Urinary bladder (tissue), 4 donors: ENCODE measurements at places on chromosomes 7 and 10. TPM values are rescaled to one million over a fixed set of nuclear protein-coding genes. Genes with fewer than 3 reads are reported as not detected.
A peak's percentile ranks its signal among the peaks of the same experiment; 100 is the strongest.

TMEM130 gene
- total RNA-seq = 9.5 TPM

DNA sequence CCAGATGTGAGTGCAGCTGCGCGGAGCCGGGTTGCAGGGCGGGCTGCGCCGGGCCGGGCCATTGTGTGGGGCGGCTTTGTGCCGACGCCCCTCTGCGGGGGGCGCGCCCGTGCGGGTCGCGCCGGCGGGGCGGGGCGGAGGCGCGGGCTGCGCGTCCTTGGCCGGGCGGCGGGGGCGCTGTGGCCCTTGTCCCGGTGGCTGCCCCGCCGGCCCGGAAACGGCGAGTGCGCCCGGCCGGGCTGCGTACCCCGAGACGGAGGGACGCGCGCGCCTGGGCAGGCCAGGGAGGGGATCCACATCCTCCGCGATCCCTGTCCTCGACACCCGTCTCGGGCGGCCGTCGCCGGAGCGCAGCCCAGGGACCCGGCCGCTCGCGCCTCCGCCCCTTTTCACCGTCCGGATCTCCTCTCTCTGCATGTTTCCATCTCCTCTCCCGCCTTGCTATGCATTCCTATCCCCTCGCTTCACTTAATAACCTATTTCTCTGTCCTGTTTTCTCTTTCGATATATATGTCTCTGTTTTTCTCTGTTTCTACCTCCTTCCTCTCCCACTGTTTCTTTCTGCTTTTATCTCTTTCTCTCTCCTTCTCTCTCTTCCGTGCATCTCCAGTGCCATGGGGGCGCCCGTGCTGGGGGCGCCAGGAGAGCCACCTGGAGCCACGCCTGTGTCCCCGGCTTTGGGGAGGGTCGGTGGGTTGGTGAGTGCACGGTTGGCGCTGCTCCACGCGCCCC lies 765 bp downstream of the PFKFB3 start:
- DNase-seq = no peak

GRCh38 chr10:6342096-6342685 lies 139.5 kb downstream of the PFKFB3 start:
- DNase-seq = no peak

GRCh38 chr7:137789215-137789882 lies 57.4 kb downstream of the DGKI start:
- DNase-seq = no peak

DNA sequence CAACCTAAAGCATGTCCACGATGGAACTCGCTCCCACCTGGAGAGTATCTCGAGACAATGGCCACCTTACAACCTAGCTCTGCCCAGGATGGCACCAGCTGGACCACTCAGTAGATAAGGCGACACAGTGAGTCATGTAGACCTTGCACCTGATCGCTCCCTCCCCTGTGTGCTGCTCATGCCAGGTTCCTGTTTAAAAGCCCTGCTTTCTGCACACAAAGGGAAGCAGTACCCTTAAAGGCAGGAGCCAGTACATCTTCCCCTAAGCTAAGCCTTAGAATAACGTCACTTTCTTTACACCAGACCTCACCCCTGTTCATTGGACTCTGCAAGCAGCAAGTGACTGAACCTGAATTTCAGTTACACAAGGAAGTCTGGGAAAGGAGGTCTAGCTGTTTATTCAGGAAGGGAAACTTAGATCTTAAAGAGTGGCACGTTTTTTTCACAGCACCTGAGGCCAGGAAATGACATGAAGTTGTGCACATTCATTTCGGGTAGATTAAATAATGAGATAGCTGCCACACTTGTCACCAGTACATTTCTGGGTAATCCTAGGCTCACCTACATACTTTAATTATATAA lies 117.9 kb downstream of the MTPAP start:
- DNase-seq = no peak

DNA sequence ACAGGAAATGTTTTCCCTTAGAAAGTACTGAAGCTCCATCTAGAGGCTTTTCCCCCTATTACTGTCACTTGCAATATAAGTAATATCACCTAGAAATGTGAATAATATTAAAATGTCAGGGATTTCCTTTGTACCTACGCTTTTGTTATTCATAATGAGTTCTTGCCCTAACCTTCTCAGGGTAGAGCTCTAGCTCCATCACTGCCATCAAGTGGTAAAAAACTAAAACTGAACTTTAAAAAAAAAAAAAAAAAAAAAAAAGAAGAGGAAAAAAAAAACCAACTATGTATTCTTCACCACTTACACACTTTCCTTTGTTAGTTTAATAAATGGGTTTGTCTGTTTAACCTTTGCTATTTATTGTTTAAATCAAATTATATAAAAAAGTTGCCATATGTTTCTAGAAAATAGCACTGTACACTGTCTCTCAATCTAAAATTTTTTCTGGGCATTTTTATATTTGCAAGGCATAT lies 49.9 kb downstream of the DNAJC1 start:
- peak; percentile 15 for DNase-seq
